ENCODE measurements at places on chromosomes 16 and 17.

DNA sequence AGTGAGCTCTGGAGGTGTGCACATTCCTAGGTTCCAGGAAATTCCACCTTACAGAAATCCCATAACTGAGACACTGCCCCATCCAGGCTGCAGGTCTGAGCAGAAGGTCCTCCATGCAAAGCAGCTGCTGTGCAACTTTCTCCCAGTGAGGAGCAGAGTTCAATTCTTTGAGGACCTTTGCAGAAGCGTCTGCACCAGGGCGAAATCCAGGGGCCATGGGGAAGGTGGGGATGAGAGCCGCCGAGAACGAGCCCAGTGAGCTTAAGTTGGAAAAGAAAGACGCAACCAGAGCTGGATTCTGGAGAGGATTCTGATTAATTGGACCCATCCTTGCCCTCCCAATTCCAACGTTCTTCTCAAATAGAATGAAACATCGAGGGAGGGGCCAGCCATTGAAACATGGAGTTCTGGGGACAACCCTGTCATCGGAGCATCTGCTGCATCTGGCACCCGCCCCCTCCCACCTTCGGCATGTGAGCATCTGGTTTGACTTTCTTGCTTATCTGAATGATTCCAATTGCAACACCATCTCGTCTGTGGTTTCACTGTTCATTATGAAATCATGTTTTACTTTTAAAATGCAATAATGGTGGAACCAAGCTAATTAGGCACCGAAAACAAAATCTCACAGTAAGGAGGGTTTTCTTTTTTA lies 190.6 kb upstream of the FOXF1 start:
- H3K27ac ChIP-seq: no peak overlapping the region
- no peak overlapping the region for H3K4me3 ChIP-seq
- H3K36me3 ChIP-seq: no peaks in the 10 kb centered on the region
- no peak for DNase-seq
- no peaks in the 10 kb centered on the region for H3K4me1 ChIP-seq

- H3K27ac ChIP-seq: no peak overlapping the region
- no peaks in the 10 kb centered on the region for H3K4me1 ChIP-seq
- H3K4me3 ChIP-seq: no peak overlapping the region
- no peaks in the 10 kb centered on the region for H3K36me3 ChIP-seq
Measured at GRCh38 chr17:74369221-74369620, 1.9 kb downstream of the GPR142 start.

DNA sequence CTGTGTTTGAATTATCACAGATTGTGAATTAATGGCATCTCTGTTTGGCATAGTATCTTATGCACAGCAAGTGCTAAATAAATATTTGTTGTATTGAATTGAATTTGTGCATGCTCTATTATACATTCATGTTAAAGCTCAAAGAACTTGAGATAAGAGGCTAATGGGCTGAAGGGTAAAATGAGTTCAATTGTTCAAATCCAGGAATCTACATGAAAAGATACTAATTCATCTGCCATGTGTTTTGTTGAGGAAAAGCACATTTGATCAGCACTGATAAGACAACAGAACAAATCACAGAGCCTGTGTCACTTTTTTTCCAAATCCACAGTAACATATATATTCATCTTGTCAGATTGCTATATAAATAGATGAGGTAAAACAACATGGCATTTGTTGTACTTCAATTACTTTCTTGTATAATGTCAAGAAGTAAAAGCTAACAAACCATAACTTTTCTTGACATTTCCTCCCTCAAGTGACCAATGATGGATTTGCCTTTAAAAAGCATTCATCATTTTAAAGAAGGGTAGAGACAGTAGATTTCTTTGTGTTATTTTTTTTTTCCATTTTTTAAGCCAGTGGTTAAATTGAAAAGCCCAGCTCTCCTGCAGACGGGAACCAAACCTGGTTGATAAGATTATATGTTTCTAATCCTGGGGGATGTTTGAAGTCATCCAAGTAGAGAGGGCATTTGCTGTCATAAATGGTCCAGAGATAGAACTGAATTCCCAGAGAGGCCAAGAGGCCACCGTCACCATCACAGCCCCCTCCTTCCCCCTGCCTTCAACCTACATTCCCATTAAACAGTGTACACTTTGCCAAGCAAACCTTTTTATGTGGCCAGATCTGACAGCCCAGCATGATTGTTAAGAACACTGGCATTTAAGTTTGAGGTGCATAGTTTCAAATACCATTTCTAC lies 123.0 kb downstream of the CHD9NB start:
- H3K4me3 ChIP-seq: no peak overlapping the region
- no peaks in the 10 kb centered on the region for H3K4me1 ChIP-seq
- no peaks in the 10 kb centered on the region for H3K27me3 ChIP-seq
- no peaks in the 10 kb centered on the region for H3K36me3 ChIP-seq
- no peak for DNase-seq

DNA sequence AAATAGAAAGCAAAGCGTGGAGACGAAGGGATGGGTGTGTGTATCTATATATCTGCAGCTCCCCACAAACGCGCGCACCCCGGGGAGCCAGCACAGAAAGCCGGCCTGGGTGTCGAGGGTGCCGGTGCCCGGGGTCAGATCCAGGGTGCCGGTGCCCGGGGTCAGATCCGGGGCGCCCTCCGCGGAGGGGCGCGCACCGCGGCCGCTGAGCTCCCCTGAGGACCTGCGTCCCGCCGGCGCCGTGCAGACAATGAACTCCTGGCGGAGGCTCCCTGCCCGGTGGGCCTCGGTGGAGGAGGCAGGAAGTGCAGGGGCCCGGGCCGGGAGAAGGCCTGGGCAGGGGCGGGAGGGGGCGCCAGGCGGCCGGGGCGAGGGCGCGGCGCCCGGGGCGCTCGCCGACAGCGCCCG lies 1.1 kb downstream of the ZNF423 start:
- DNase-seq: no peak
- H3K36me3 ChIP-seq: no peaks in the 10 kb centered on the region
- peaks cover 4% of the 10 kb centered on the region for H3K4me1 ChIP-seq
- peaks cover 97% of the 10 kb centered on the region for H3K27me3 ChIP-seq
- H3K27ac ChIP-seq: peak overlapping the region; percentile 80

DNA sequence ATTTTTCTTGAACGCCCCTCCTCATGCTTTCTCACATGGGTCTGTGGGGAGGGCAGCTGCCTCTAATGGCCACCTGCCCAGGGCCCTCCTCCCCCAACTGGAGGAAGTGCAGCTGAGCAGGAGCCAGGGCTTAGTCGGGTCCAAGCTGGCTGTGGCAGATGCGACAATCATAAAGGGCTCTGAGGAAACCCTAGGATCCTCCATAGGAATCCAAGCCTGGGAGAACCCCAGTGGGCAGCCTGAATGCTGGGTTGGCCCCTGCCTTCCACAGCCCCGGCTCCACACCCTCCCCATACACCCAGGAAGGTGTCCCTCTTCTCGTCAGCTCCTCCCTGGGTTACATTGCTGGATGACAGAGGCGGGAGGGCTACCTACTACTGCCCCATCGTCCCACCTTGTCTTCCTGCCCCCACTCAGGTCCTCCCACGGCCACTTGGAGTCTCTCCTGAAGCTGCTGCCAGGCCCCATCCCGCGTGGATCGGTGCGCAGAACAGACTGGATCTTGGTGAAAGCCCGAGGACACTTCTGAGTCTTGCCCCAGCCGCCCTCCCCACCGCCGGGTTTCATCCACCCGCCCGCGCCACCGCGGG lies 15.6 kb upstream of the CBFB start:
- no peaks in the 10 kb centered on the region for H3K36me3 ChIP-seq
- DNase-seq: peak; percentile 14
- H3K4me1 ChIP-seq: peaks cover 17% of the 10 kb centered on the region
- H3K4me3 ChIP-seq: peak overlapping the region; percentile 49

DNA sequence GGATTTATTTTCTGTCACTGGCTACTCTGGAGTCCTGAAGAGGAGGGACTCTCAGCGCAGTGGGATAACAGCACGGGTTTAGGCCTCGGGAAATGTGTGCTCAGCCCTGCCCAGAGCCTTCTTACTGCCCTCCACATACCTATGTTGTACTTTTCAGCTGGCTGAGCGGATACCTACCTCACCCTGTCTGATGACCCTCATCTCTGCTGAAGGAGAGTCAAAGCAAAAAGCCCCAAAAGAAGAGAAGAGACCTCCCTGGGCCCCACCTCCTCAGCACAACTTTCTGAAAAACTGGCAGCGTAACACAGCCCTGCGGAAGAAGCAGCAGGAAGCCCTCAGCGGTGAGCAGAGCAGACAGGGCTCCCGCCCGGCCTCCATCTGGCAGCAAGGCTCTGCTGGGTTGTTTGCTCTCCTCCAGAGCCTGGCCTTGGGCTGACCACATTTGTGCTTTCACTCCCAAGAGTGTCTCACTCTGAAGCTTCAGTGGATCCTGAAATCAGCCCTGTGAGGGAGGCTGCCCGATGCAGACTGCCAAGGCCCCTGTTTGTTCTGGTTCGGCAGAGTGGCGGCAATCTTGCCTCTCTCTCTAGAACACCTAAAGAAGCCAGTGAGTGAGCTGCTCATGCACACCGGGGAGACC lies 10.3 kb downstream of the MYCBPAP start:
- no peak overlapping the region for H3K4me3 ChIP-seq
- no peak for DNase-seq
- H3K4me1 ChIP-seq: no peaks in the 10 kb centered on the region

DNA sequence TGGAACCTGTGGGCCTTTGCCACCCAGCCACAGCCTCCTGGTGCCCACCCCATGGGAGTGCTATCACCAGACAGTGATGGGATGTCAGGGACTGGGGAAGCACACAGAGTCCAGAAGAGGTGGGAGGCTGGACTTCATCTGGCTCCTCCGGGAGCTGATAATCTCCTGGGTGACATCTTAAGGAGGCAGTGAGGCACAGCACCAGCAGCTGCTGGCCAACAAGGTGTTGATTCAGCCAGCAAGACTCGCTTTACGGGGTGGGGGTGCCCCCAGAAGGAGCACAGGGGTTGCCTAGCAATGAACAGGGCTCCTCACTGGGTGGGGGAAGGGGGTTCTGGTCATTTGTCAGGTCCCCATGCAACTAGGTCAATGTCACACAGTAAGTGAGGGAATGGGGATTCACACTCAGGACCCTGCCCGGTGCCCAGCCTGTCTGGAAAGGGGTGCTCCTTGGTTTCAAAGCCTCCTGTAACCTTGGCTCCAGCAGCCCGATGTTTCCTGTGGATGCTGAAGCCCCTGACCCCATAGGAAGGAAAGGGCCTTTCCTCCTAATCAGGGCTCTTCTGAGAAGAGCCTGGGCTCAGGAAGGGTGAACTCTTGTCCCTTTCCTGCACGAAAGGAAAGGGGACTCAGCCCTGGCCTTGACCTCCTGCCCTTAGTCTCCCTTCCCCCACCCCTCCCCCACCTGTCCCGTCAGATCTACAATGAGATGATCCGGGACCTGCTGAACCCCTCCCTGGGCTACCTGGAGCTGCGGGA lies 17.7 kb downstream of the KIF19 start:
- H3K4me3 ChIP-seq: no peak overlapping the region
- no peaks in the 10 kb centered on the region for H3K4me1 ChIP-seq
- H3K36me3 ChIP-seq: no peaks in the 10 kb centered on the region
- H3K27me3 ChIP-seq: peaks cover 73% of the 10 kb centered on the region

DNA sequence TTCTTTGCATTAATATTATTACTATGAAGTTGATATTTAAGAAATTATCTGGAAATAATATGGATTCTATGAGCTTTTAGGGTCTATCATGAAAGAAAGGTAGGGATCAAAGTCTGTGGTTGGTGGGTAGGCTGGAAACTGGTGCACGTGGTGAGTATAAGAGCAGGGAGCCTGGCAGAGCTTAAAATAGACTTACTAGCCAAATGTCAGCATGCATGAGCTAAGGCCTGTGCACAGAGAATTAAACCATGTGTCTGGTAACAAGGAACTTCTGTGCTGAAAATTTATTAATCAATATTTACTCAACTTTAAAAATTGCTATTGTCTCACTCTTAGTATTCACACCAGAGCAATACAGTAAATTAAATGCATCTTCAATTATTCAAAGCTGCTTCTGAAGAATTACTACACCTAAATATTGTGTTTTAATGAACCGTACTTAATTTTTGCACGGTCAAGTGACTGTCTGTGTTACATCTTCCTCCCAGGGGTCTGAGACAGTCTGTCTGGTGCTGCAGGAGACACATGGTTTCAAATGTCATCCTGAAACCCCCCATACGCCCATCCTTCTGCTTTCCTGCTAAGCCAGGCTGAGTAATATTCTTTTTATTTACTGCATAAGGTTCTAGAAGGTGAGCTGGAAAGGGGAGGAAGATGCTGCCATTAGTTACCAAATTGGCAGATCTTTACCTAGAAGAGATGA lies 161.0 kb upstream of the NLRP1 start:
- no peaks in the 10 kb centered on the region for H3K27me3 ChIP-seq
- DNase-seq: no peak
- H3K4me1 ChIP-seq: no peaks in the 10 kb centered on the region
- no peaks in the 10 kb centered on the region for H3K36me3 ChIP-seq
- H3K4me3 ChIP-seq: no peak overlapping the region

DNA sequence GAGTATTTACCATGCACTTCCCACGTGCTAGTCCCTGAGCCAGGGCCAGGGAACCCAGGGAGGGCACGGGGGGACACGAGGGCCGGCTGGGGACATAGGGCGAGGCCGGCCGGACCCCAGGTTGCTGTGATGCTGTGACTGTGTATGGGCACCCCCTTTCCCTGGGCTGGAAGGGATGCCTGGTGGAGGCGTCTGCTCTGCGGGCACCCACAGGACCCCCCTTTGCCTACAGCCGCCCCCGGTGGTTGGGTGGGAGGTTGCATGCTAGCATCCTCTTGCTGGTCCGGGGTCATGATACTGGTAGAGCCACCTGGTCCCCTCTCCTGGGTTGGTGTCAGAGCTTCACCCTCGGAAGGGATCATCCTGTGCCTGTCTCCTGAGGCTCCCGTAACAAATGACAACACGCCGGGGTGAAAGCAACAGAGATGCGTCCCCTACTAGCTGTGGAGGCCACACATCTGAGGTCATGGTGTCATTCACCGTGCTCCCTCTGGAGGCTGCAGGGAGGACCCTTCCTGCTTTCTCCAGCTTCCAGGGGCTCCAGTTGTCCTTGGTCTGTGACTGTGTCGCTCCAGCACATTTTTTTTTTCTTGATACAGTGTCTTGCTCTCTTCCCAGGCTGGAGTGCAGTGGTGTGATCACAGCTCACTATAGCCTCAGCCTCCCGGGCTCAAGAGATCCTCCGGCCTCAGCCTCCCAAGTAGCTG lies 3.1 kb upstream of the CIAO3 start:
- no peaks in the 10 kb centered on the region for H3K36me3 ChIP-seq
- DNase-seq: no peak
- H3K4me3 ChIP-seq: no peak overlapping the region

- H3K27ac ChIP-seq: no peak overlapping the region
- DNase-seq: peak; percentile 81
- no peaks in the 10 kb centered on the region for H3K27me3 ChIP-seq
Measured at GRCh38 chr17:81436294-81436849, 41.1 kb downstream of the BAHCC1 start.

Data from left lung (tissue), 14 donors.